ENCODE measurements at places on chromosomes 2 and 18. TPM values are rescaled to one million over a fixed set of nuclear protein-coding genes. Genes with fewer than 3 reads are reported as not detected.

Gene POTEF
- not detected for total RNA-seq

DNA sequence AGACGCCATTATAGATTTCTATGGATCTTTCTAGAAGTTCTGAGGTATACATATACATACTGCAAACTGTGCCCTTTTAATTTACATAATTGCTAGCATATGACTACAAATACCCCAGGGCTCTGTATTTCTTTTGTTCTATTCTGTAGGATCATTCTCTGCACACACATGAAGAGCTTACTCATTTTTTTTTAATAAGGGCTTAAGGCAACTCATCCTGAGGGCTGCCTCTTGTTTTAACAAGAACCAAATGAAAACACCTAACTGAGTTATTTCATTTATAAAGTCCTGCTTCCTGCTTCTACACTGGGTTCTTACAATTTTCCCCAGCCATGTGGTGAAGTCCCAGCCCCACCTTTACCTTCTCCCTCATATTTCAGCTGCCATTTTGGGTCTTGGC lies 390.5 kb downstream of the IRS1 start:
- H3K4me3 ChIP-seq: no peak overlapping the region
- peaks cover 2% of the 10 kb centered on the region for H3K36me3 ChIP-seq
- H3K4me1 ChIP-seq: peaks cover 2% of the 10 kb centered on the region
- peaks cover 28% of the 10 kb centered on the region for H3K27me3 ChIP-seq
- H3K27ac ChIP-seq: no peak overlapping the region

Gene NTSR2
- not detected for total RNA-seq

DNA sequence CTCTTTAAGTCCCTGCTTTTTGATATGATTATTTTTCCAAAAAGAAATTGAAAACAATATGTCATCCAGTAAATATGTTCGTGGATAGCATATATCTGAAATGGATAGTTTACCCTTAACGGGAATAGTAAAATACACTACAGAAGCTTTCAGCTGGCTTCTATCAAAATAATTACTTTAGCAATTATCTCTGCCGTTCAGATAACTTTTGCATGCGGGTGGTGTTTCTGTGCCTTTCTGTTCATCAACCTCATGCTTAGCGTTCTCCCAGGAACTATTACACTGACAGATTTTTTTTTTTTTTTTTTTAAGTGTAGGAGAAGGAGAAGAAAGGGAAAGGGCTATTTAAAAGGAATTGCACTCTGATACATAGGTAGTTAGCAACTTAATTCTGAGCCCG lies 53.6 kb downstream of the TSHZ1 start:
- peaks cover 2% of the 10 kb centered on the region for H3K36me3 ChIP-seq
- H3K27me3 ChIP-seq: no peaks in the 10 kb centered on the region
- no peak overlapping the region for H3K27ac ChIP-seq
- no peak overlapping the region for H3K4me3 ChIP-seq

GRCh38 chr2:24820175-24820513 lies 26.9 kb downstream of the CENPO start:
- peaks cover 40% of the 10 kb centered on the region for H3K36me3 ChIP-seq
- H3K27ac ChIP-seq: no peak overlapping the region
- peaks cover 2% of the 10 kb centered on the region for H3K4me1 ChIP-seq
- no peak overlapping the region for H3K4me3 ChIP-seq

- no peaks in the 10 kb centered on the region for H3K4me1 ChIP-seq
- H3K27me3 ChIP-seq: no peaks in the 10 kb centered on the region
- H3K27ac ChIP-seq: no peak overlapping the region
- no peak overlapping the region for H3K4me3 ChIP-seq
- no peaks in the 10 kb centered on the region for H3K36me3 ChIP-seq
These were observed 617.3 kb upstream of the ZEB2 start for GRCh38 chr2:145137211-145137610.

DNA sequence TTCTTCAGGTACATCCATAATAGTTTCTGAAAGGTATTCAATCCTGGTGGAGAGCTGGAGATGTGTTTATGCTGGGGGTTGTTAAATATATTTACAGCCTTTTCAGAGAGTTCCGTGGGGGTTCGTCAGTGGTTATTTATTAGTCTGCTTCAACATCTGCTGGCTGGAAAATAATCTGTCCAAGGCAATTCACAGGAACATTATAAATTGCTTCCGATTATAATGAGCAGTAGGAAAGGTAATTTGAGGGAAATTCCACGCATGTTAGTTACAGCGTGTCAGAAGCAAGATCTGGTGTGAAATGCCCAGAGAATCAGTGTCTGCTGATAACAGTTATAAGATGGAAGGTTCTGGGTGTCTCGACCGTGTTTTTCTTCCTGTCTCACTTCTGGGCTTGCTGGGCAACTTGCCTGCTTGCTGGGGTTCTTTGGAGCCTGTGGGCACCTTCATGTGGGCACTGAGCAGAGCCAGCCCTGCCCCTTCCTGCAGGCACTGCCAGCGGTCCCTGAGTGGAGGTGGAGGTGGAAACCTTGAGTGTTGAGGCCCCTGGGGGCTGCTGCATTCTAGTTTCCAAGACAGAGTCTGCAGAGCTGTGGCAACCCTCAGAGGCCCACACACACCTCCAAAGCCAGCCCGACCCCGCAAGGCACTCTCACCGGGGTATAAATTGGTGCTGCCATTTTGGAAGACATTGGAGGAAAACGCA lies 185.7 kb downstream of the FAM210A start:
- peaks cover 39% of the 10 kb centered on the region for H3K36me3 ChIP-seq
- H3K4me1 ChIP-seq: peaks cover 69% of the 10 kb centered on the region
- peak overlapping the region; percentile 29 for H3K4me3 ChIP-seq
- DNase-seq: peak; percentile 66
- H3K27ac ChIP-seq: peak overlapping the region; percentile 79

DNA sequence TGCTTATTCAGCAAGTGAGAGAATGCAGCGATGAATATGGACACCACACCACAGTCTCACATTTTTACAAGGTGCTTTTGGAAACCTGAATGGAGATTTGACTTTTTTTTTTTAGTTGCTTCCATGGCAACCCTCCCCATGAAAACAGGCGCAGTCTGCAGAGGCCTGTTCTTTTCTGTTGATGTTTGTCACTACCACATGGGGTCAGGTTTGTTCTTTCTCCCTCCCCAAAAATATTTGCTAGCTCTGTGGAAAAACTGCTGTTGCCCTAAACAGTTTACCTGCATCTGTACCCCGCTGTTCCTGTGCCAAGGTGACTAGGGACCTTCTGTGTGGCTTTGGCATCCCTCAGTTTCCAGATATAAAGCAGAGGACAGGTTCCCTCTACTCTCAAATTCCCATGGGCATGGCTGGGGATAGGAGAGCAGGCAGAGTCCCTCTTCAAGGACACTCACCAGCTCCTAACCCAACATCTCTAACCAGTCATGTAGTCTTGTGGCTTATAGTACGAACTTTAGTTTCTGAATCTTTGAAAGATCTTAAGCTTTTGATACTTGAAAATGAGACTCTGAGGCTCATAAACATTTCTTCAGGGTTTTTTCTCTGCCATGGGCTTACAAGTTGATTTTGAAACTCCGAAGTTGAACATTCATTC lies 14.7 kb upstream of the MAPRE2 start:
- H3K4me3 ChIP-seq: no peak overlapping the region
- H3K27me3 ChIP-seq: no peaks in the 10 kb centered on the region
- peak overlapping the region; percentile 56 for H3K27ac ChIP-seq
- H3K36me3 ChIP-seq: no peaks in the 10 kb centered on the region
- peaks cover 47% of the 10 kb centered on the region for H3K4me1 ChIP-seq
- DNase-seq: no peak

Gene FNDC4
- not detected for total RNA-seq

Gene ST8SIA3
- total RNA-seq: not detected

DNA sequence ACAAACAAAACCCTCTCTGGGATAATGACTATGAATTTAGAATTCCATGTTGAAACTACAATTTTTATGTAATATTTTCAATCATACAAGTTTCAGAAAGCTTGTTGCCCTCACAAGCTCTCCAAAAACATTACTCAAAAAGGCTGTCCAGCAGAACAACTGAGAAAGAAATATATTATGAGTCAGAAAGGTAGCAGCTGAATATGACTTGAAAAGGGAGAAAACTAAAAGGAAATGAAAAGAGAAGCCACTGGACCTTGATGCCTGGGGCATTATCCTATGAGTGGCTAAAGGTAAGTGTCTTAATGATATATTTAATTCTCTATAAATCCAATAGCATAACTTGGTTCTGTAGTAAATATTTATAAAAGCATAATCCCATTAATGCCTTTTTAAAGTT lies 61.8 kb downstream of the NXPH2 start:
- H3K27me3 ChIP-seq: no peaks in the 10 kb centered on the region
- H3K4me3 ChIP-seq: no peak overlapping the region
- DNase-seq: no peak

- no peak overlapping the region for H3K27ac ChIP-seq
- no peak for DNase-seq
- H3K4me3 ChIP-seq: no peak overlapping the region
- H3K4me1 ChIP-seq: no peaks in the 10 kb centered on the region
- H3K36me3 ChIP-seq: no peaks in the 10 kb centered on the region
These were observed 95.4 kb downstream of the KCNE4 start for GRCh38 chr2:223147431-223147830.

DNA sequence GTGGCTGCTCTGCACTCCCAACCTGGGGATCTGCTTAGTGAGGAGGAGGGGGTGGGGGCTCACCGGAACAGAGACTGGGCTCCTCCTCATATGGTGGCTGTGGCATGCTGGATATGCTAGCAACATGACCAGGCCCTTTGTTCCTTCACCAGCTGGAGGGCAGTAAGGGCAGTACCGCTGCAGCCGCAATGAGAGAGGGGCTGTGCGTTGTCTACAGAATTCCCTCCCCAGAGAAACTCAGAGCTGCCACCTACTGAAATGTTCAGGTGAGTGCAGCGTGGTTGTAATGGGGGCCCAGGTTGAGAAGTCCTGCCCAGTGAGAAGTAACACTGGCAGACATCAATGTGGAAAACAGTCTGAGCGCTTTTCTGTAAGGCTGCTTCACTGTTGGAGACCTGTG lies 1211.9 kb upstream of the NXPH2 start:
- peaks cover 3% of the 10 kb centered on the region for H3K36me3 ChIP-seq
- H3K27me3 ChIP-seq: no peaks in the 10 kb centered on the region
- H3K4me1 ChIP-seq: no peaks in the 10 kb centered on the region

- no peak for DNase-seq
- H3K27ac ChIP-seq: no peak overlapping the region
- H3K4me3 ChIP-seq: no peak overlapping the region
- H3K36me3 ChIP-seq: no peaks in the 10 kb centered on the region
- H3K27me3 ChIP-seq: no peaks in the 10 kb centered on the region
- no peaks in the 10 kb centered on the region for H3K4me1 ChIP-seq
These were observed 31.7 kb downstream of the MTERF4 start for GRCh38 chr2:241070361-241070760.

DNA sequence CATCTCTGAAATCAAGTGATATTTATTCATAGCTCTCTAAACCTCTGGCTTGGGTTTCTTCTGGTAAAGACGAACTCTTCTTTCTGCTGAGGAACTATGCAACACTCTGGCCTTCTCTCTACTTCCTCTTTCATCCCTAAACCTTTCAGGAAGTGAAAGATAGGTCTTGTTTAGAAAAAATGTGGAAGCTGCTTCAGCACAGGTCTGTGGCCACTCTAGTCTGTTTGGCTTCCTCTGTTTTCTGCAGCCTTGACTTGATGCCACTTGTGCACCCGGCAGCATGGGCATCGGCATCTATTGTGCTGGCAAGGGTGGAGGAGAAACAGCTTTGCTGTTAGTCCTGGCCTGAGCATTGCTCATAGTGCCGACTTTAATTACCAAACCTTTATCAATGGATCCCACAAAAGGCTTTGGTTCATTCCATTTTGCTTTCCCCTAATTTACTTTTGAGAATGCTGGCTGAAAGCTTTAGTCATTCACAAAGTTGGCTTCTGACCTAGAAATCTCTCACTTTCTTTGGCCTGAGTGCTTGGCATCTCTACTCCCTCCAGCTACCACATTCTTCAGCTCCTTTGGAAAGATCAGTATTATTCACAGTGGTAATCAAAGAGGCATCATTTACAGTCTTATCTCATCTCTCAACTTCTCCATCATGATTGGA lies 32.0 kb upstream of the GPR39 start:
- no peaks in the 10 kb centered on the region for H3K36me3 ChIP-seq
- H3K27ac ChIP-seq: no peak overlapping the region
- H3K27me3 ChIP-seq: peaks cover 7% of the 10 kb centered on the region
- H3K4me3 ChIP-seq: no peak overlapping the region
- H3K4me1 ChIP-seq: no peaks in the 10 kb centered on the region
- no peak for DNase-seq

All from activated naive CD8-positive, alpha-beta T cell treated with anti-CD3 and anti-CD28 coated beads for 36 hours (primary cell).